Non-pigmented ciliary epithelial cell (primary cell): ENCODE measurements at places on chromosomes 16 and 17.

- DNase-seq = no peak
Measured at GRCh38 chr16:56734429-56734828, 4.5 kb downstream of the NUP93 start.

DNA sequence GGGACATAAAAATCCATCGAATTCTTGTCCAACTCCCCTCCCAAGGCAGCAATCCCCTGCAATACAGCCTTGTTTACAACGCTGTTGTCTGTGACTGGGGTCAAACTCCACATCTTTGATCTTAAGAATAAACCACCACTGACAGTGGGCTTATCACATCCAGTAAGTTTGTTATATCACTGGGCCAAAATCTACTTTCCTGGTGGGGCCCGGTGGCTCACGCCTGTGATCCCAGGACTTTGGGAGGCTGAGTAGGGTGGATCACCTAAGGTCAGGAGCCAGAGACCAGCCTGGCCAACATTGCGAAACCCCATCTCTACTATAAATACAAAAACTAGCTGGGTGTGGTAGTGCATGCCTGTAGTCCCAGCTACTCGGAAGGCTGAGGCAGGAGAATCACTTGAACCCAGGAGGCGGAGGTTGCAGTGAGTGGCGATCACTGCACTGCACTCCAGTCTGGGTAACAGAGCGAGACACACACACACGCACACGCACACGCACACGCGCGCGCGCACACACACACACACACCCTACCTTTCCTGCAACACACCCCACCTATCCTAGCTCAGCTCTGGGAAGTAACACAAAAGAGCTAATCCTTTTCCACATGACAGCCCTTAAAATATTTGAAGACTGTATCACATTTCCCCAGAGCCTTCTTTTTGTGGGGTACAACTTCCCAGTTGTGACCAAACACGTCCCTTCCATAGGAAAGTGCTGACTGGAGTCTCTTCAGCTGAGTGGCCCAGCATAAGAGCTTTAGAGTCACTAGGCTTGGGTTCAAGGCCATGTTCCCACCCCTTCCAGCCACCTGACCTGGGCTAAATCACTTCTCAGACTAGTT, 20.9 kb upstream of the ABCC1 start:
- no peak for DNase-seq

DNA sequence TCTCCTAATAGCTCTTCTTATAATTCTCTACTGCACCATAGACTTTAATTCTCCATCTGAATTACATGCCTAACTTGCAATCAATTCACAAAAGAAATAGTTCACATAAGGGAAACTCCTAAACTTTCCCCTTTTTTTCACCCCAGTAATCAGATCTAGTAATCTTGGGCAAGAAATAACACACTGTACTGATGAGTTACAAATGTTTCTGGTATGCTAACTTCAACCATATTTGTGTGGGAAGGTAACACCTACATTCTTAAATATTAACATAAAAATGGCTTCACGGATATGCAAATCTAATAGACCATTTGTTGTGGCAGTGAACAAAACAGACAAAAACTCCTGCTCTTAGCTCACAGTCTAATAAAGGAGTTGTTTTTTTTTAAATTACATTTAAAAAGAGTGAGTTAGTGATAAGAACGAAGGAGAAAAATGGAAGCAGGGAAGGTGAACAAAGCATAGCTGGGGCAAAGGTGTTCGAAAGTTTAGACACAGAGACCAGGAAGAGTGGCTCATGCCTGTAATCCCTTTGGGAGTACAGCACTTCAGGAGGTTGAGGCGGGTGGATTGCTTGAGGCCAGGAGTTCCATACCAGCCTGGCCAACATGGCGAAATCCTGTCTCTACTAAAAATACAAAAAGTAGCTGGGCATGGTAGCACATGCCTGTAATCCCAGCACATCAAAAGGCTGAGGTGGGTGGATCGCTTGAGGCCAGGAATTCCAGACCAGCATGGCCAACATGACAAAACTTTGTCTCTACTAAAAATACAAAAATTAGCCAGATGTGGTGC, 34.8 kb downstream of the CMTM3 start:
- no peak for DNase-seq

- no peak for DNase-seq
Measured at GRCh38 chr17:50583641-50584040, 23.1 kb downstream of the CACNA1G start.

GRCh38 chr17:48055531-48056245, 7.5 kb downstream of the NFE2L1 start:
- no peak for DNase-seq

DNA sequence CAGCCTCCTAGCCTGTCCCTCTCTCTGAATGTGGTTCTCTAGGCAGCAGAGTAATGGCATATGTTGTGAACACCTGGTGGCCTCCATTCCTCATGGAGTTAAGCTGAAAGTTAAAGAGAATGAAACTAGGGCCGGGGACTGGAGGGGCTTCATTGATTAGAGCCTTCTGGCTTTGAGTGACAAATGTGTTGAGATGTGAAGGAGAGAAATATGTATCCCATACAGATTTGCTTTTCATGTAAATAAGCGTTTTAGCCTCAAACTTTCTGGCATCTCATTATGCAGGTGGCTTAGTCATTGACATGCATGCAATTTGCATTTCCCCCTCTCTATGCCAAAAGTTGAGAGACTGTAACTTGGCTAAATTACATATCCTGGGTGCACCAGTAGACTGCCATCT, 537.7 kb upstream of the EEF2KMT start:
- DNase-seq = no peak

- DNase-seq = no peak
Measured at GRCh38 chr17:6177941-6178694, 107.9 kb downstream of the WSCD1 start.

GRCh38 chr17:2094891-2095535, 40.1 kb downstream of the HIC1 start:
- DNase-seq = no peak

GRCh38 chr16:28621481-28622155, 11.8 kb upstream of the SULT1A1 start:
- DNase-seq = no peak

GRCh38 chr17:335691-336090, 16.9 kb downstream of the RPH3AL start:
- no peak for DNase-seq

DNA sequence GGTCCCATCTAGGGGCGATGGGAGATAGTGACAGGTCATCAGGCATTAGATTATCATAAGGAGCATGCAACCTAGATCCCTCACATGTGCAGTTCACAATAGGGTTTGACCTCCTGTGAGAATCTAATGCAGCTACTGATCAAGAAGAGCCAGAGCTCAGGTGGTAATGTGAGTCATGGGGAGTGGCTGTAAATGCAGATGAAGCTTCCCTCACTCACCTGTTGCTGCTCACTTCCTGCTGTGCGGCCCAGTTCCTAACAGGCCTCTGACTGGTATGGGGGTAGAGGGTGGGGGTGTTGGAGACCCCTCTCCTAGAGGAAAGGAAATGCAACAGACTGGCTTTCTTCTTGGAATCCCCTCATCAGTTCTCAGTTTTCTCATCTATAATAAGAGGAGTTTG, 131.4 kb downstream of the CA10 start:
- DNase-seq = no peak

DNA sequence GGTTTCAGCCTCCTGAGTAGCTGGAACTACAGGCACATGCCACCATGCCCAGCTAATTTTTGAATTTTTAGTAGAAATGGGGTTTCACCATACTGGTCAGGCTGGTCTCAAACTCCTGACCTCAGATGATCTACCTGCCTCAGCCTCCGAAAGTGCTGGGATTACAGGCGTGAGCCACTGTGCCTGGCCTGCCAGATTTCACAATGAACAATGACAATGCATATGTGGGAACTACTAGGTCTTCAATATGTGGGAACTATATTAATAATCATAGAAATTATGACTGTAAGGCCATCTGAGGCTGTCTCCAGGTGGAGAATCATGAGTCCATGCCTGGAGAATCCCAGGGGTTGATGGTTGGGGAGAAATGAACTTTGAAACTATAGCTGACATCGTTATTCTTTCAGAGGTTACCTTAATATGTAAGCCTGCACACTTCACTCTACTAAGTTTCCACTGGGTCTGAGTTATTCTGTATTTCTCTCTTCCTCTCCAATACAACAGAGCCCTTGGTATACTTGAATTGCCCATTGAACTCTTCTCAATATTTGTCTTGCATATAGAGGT, 7.2 kb upstream of the DRC7 start:
- no peak for DNase-seq

DNA sequence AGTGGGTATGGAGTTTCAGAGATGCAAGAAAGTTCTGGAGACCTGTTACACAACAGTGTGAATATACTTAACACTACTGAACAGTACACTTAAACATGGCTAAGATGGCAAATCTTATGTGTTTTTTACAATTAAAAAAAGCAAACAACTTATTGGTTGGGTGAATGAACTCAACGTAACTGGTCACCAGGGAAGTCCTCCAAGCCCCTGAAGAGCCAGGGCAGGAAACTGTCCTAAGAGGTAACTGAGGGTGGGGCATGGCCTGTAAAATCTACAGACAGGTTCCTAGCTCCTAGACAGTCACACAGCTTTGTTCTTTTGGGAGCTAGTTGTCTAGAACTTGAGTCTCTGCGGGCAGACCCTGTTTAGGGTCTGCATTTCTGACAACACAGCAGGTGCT, 10.3 kb downstream of the CSF3 start:
- no peak for DNase-seq

DNA sequence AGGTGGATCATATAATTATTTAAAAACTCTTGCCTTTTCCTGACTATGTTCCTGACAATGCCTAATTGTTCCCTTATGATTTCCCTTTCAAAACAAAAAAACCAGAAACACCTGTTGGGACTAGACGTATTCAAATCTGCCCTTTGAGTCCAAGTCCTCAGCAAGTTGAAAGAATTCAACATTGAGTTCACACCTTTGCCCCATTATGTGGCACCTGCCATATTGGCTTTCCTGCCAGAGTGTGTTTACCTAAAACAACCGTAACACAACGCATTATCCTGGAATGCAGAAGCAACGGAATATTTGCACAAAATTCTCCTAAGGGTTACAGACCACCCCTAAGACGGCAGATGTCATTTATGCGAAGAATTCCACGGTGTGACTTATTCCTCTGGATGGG, 105.9 kb downstream of the ZFHX3 start:
- no peak for DNase-seq

DNA sequence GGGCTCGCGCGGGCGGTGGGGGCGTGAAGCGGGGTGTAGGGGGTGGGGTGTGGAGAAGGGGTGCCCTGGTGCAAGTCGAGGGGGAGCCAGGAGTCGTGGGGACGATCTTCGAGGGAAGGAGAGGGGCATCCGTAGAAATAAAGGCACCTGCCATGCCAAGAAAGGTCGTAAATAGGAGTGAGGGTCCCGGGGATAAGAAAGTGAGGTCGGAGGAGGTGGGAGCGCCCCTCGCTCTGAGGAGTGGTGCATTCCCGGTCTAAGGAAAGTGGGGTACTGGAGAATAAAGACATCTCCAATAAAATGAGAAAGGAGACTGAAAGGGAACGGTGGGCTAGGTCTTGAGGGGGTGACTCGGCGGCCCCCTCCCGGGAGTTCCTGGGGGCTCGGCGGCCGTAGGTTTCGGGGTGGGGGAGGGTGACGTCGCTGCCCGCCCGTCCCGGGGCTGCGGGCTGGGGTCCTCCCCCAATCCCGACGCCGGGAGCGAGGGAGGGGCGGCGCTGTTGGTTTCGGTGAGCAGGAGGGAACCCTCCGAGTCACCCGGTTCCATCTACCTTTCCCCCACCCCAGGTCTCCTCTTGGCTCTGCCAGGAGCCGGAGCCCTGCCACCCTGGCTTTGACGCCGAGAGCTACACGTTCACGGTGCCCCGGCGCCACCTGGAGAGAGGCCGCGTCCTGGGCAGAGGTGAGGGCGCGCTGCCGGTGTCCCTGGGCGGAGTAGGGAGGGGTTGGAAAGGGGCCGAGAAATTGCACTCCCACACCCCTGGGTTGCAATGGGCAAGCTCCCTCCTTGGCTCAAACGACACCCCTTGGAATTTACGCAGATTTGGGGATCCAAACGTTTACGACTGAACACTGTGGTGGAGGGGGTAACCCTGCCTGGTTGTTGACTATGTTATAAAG, 888 bp downstream of the CDH1 start:
- DNase-seq = no peak

DNA sequence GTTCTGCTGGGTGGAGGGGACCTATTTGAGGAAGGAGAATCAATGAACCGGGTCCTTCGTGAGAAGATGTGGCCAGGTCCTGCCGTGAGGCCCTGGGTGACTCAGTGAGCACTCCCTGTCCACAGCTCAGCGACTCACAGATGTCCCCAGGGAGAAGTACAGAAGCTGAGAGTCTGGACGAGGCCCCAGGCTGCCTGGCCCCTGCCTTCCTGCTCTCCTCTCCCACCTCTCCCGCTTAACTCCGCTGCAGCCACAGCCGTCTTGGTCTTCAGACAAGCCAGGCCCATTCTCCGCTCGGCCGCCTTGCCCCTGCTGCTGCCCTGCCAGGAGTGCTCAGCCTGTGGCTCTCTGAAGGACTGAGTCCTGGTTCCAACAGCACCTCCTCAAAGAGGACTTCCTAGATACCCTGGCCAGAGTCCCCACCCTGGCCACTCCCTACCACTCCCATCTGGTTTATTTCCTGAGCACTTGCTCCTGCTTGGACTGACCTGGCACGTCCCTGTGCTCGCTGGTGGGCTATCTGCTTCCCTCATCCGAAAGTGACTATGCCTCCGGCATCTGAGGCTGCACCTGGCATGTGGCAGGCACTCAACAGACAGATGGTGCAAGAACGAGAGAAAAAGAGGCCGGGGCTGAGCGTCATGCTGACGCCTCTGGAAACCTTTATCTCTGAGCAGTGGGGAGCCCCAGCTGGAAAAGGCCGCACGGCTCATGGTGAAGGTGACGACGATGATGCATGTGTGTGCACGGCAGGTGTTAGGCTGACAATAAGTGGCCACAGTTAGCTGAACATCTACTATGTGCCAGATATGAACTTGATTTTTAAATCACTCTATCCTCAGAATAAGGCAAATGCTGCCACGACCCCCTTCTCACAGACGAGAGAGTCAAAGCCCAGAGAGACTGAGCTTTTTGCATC, 9.2 kb upstream of the TNFRSF13B start:
- no peak for DNase-seq

- DNase-seq = no peak
Measured at GRCh38 chr17:48558057-48558830, 13.3 kb upstream of the HOXB2 start.

DNA sequence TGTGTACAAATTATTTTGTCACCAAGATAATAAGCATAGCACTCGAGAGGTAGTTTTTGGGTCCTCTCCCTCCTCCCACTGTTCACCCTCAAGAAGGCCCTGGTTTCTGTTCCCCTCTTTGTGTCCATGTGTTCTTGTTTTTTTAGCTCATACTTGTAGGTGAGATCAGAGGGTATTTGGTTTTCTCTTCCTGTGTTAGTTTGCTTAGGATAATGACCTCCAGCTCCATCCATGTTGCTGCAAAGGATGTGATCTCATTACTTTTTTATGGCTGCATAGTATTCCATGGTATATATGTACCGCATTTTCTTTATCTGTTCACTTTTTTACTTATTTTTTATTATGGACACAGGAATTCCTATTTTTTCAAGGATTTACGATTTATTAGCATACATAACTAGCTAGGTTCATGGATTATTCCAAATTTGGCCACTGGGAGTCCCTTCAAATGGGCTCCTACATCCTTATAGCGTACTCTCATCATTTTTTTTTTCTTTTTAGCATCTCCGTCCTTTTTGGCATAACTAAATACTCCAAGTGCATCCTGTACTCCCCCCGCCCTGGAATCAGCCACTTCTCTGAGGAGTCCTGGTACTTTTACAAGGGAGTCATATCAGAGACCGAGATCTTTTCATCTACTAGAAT, 7.3 kb downstream of the TADA2A start:
- no peak for DNase-seq
